ENCODE measurements at places on chromosomes 5 and 9.

DNA sequence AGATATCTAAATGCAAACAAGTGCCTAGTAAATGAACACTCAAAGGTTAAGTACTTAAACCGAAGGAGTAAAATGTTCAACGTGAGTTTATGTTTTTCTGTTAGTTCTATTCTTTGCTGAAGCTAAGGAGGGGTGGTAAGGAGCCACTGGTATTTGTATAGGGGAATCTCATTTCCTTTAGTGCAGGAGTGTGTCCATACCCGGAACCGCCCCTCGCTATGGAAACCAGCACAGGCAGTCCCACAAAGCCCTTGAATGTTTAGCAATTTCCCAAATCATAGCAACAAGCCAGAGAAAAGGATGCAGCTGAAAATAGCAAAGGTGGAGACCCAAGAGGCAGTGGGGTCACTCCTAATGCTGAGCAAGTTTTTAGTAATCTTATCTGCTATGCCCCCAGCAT lies 78.8 kb upstream of the STK32A start:
- H3K27me3 ChIP-seq, result peaks cover 8% of the 10 kb centered on the region
- ATAC-seq, result no peak

GRCh38 chr5:127280491-127281220 lies 9.9 kb upstream of the MEGF10 start:
- H3K27ac ChIP-seq, result no peak overlapping the region
- H3K4me1 ChIP-seq, result no peaks in the 10 kb centered on the region
- H3K36me3 ChIP-seq, result no peaks in the 10 kb centered on the region
- H3K27me3 ChIP-seq, result peaks cover 19% of the 10 kb centered on the region
- H3K4me3 ChIP-seq, result no peak overlapping the region
- no peak for ATAC-seq

DNA sequence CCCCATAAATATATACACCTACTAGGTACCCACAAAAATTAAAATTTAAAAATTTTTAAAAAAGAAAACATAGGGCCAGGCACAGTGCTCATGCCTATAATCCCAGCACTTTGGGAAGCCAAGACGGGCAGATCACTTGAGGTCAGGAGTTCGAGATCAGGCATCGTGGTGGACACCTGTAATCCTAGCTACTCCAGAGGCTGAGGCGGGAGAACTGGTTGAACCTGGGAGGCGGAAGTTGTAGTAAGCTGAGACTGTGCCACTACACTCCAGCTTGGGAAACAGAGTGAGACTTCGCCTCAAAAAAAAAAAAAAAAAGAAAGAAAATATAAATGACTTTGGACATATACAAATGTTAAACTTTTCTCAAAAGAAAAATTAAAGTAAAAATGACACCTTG lies 33.3 kb upstream of the RNF38 start:
- H3K27ac ChIP-seq, result peak overlapping the region; percentile 62
- ATAC-seq, result no peak
- H3K36me3 ChIP-seq, result peaks cover 14% of the 10 kb centered on the region
- no peaks in the 10 kb centered on the region for H3K27me3 ChIP-seq
- H3K4me3 ChIP-seq, result no peak overlapping the region

GRCh38 chr5:170783498-170784247 lies at the start of gene GABRP:
Gene GABRP (plus strand): TSS chr5:170783725. CDS start chr5:170788616, 4,891 bp downstream.
- no peak within 1 kb of the TSS for H3K27ac ChIP-seq
- ATAC-seq, result no peak
- H3K4me3 ChIP-seq, result no peak within 1 kb of the TSS
- H3K27me3 ChIP-seq, result peaks cover 3% of the 10 kb centered on the region
- no peaks in the 10 kb centered on the region for H3K4me1 ChIP-seq

DNA sequence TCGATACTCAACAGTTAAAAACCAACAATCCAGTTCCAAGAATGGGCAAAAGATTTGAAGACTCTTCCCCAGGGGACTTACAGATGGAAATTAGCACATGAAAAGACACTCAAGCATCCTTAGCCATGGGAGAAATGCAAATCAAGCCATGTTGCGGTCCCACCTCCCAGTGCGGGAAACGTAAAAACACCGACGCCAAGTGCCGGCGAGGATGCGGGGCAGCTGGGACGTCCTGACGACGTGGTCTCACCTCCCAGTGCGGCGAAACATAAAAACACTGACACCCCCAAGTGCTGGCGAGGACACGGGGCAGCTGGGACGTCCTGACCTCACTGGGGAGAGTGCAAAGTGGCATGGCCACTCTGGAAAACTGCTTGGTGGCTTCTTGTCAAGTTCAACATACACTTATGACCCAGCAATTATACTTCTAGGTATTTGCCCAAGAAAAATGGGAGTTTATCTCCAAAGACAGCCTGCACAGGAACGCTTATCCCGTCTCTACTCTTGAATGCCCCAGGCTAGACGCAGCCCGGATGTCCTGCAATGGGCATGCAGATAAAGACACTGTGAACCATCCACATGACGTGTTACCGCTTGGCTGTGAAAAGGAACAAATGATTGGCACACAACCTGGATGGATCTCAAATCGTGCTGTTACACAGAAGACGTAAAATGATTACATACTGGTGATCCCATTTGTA lies 60.1 kb upstream of the UBAC1 start:
- ATAC-seq, result no peak

- peak overlapping the region; percentile 93 for H3K27ac ChIP-seq
- peak overlapping the region; percentile 68 for H3K4me3 ChIP-seq
- H3K27me3 ChIP-seq, result no peaks in the 10 kb centered on the region
- peaks cover 40% of the 10 kb centered on the region for H3K4me1 ChIP-seq
Measured at GRCh38 chr9:5842929-5843793, 10.2 kb upstream of the ERMP1 start.

DNA sequence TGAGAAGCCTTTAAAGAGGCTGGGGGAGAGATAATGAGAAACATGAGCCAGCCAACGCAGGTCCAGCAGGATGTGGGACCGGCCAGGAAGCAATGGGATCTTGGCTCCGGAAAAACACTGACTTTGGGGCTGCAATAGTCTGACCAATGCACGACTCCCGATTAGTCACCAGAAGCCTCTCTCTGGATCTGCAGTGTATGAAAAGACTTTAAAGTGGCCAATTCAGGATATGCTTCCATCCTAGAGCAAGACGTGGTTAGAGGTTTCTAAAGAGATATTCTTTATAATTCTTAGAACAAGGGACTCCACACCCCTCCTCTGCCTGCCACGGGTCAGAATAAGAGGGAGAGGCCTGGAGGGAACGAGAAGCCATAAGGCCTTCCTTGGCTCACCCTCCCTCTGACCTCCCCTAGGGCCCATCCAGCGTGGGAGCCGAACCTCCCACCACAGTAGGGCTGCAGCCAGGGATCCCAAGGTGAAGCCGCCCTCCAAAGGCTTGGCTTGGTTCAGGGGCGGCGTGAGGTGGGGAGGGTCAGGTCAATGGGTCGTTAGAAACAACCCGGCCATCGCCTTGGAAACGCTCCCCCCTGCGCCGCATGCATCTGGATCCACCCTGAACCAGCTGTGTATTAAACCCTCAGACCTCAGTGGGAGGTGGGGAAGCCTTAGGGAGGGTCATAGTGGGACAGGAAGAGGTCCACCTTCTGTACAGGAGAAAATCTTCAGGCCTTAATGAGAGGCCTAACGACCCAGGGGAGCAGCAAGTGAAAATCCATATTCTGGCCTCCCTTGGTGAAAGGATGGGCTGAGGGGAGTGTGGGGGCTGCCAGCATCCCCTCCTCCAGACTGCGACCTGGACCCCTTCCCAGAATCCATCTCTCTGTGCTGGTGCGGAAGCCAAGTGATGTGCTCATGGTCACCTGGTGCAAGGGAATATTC lies 11.1 kb downstream of the FGF1 start:
- H3K4me3 ChIP-seq, result no peak overlapping the region
- no peak for ATAC-seq

GRCh38 chr9:70978085-70978484 lies 143.3 kb downstream of the TRPM3 start:
- H3K27ac ChIP-seq, result no peak overlapping the region
- H3K4me3 ChIP-seq, result no peak overlapping the region
- H3K27me3 ChIP-seq, result peaks cover 2% of the 10 kb centered on the region
- no peaks in the 10 kb centered on the region for H3K4me1 ChIP-seq

DNA sequence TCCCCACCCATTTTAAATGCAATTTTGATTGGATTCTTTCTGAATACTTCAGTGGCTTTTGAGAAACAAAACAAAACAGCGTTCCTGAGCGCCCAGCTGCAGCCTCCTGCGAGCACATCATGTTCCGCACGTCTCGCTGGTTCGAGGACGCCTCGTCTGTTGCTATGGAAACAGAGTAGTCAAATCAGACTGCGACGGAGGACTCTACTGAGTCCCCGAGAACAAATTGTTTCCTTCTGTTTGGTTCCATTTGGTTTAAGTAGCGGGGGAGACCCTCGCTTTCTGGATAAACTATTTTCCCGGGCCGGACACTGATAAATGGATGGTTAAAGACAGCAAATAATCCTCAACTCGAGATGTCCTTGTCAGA lies 69.0 kb downstream of the SLC28A3 start:
- ATAC-seq, result peak; percentile 95
- peaks cover 37% of the 10 kb centered on the region for H3K27me3 ChIP-seq
- peaks cover under 1% of the 10 kb centered on the region for H3K4me1 ChIP-seq
- H3K27ac ChIP-seq, result peak overlapping the region; percentile 86
- peaks cover 5% of the 10 kb centered on the region for H3K36me3 ChIP-seq
- H3K4me3 ChIP-seq, result peak overlapping the region; percentile 76

- no peak overlapping the region for H3K4me3 ChIP-seq
- H3K36me3 ChIP-seq, result peaks cover 8% of the 10 kb centered on the region
Measured at GRCh38 chr5:14420101-14420811, 161.3 kb upstream of the OTULINL start.

DNA sequence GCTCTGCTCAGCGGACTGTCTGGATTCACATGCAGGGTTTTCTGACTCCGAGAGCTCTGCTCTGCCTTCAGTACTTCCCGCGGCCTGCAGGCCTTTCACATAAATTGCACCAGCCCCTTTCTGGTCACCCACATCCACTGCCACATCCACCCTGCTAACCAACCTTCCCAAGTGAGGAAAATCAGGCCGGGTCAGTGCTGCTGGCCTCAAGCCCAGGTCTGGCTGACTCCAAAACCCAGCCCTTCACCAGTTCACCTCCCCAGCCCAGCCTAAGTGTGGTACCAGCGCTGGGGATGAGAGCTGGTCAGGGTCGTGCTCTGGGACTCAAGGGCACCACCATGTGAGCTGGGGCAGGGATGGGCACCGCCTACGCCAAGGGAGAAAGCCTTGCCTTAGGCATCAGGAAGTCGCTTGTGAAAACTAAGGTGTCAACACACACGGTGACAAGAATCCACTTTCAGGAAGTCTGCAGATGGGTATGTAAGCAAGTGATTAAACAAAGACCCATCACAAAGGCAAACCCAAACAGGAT lies 12.3 kb downstream of the LMAN2 start:
- H3K27me3 ChIP-seq, result no peaks in the 10 kb centered on the region
- H3K27ac ChIP-seq, result peak overlapping the region; percentile 42
- H3K4me3 ChIP-seq, result peak overlapping the region; percentile 23
- H3K4me1 ChIP-seq, result peaks cover 14% of the 10 kb centered on the region

DNA sequence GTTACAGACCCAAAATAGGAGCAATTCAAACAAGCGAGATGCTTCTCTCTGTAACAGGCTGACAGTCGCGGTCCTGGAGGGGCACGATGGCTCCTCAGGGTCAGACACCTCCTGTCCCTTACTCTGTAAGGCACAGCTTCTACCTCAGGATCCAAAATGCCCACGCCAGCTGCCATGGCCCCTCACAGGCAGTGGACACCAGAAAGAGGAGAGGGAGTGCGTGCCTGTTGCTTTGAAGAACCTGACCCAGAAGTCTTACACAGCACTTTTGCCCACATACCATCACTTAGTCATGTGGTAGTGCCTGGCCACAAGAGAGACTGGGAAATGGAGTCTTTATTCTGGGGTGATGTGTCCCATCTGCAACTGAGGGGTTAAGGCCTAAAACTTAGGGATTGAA lies 11.6 kb upstream of the ABL1 start:
- no peak overlapping the region for H3K27ac ChIP-seq
- peak; percentile 31 for ATAC-seq
- H3K27me3 ChIP-seq, result no peaks in the 10 kb centered on the region
- H3K4me3 ChIP-seq, result no peak overlapping the region

- H3K4me1 ChIP-seq, result no peaks in the 10 kb centered on the region
- ATAC-seq, result no peak
- H3K27ac ChIP-seq, result no peak overlapping the region
Measured at GRCh38 chr9:129351058-129351641, 173.1 kb upstream of the IER5L start.

- no peak overlapping the region for H3K4me3 ChIP-seq
- no peaks in the 10 kb centered on the region for H3K4me1 ChIP-seq
- no peak for ATAC-seq
Measured at GRCh38 chr9:133906218-133906617, 85.9 kb downstream of the VAV2 start.

DNA sequence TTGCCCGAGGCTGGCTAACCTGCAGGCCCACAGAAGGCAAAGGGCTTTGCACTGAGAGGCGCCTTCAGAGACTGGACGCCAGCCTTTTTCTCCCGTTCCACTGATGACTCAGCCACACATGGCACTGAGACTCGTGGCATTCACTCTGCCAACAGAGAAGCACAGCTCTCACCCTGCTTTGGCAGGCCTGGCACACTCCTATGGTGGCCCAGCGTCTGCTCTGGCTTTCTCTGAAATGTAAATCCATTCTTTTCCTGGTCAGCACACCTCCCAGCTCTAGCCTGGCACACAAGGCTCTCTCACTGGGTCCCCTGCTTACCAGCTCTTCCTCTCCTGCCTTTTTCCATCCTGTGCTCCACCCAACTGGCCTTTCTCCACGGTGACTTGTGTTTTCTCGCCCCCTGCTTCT lies 5.9 kb upstream of the MELK start:
- no peak overlapping the region for H3K27ac ChIP-seq
- no peak for ATAC-seq
- no peaks in the 10 kb centered on the region for H3K4me1 ChIP-seq
